ENCODE measurements at places on chromosomes 4 and X.
A peak's percentile ranks its signal among the peaks of the same experiment; 100 is the strongest.

DNA sequence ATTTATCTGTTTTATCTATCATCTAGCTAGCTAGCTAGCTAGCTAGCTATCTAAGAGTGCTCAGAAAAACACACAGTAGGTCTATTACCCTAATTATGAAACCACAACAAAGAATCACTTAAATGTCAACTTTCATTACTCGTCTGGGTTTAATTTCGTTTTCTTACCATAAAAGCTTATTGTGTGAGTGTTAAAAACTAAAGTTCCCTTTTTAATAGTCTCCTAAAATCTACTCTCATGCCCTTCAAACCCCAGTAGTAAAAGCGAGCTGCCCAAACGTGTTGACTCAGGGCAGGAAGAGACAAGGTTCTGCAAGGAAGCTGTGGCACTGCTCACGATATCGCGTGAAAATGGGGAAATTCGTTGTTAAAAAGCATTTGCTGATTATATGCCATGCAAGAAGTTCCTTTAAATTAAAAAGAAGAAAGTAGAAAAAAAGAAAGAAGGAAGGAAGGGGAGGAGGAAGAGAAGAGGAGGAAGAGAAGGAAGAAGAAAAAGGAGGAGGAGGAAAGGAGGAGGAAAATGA is 595 bp downstream of the MBNL3 start:
- peaks cover 13% of the 10 kb centered on the region for H3K4me1 ChIP-seq
- peak overlapping the region; percentile 83 for H3K4me3 ChIP-seq
- H3K27me3 ChIP-seq = peaks cover 38% of the 10 kb centered on the region

DNA sequence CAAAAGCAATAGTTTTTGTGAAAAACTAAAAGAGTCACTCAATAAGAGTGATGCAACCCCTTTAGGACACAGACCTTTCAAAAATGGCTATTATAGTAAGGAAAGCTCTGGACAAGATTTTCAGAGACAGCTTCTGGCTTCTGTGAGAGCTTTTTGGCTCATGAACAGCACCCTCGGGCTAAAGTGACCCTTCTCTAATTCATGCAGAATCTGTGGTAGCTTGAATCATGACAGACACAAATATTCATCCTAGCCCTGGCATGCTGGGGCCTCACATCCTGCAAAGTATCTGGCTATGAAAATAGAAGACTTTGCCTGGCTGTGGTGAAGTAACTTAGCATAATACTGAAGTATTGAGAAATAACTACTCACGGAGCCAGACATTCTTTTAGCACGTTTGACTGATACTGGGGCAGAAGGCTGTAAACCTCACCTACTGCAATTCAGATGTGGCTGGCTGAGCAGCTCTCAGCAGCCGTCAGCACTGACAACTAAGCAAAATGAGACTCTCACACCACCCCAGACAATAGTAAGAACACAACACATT is 327.3 kb downstream of the MAPK10 start:
- peak; percentile 96 for DNase-seq
- peak overlapping the region; percentile 81 for H3K27ac ChIP-seq
- H3K36me3 ChIP-seq = no peaks in the 10 kb centered on the region
- H3K27me3 ChIP-seq = no peaks in the 10 kb centered on the region
- H3K4me1 ChIP-seq = peaks cover 43% of the 10 kb centered on the region

GRCh38 chr4:80321776-80322175 is 13.8 kb upstream of the CFAP299 start:
- peaks cover 7% of the 10 kb centered on the region for H3K4me1 ChIP-seq
- H3K27me3 ChIP-seq = no peaks in the 10 kb centered on the region
- H3K27ac ChIP-seq = no peak overlapping the region
- DNase-seq = no peak

DNA sequence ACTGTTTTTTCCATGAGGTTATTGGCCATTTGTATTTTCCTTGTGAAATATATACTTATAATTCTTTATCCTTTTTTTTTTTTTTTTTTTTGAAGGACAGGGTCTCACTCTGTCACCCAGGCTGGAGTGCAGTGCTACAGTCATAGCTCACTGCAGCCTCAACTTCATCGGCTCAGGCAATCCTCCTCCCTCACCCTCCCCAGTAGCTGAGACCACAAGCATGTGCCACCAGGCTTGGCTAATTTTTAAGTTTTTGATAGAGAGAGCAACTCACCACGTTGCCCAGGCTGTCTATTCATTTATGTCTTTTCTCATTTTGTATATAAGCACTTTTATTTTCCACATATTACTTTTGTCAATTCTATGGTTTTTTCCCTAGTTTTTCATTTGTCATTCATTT is 16.8 kb downstream of the RBPJ start:
- H3K27me3 ChIP-seq = no peaks in the 10 kb centered on the region
- peaks cover 34% of the 10 kb centered on the region for H3K4me1 ChIP-seq
- H3K36me3 ChIP-seq = peaks cover 15% of the 10 kb centered on the region
- no peak overlapping the region for H3K4me3 ChIP-seq
- H3K27ac ChIP-seq = no peak overlapping the region
- no peak for DNase-seq

GRCh38 chr4:26826721-26827120 is 33.9 kb upstream of the STIM2 start:
- H3K36me3 ChIP-seq = no peaks in the 10 kb centered on the region
- no peaks in the 10 kb centered on the region for H3K27me3 ChIP-seq
- no peaks in the 10 kb centered on the region for H3K4me1 ChIP-seq
- no peak overlapping the region for H3K27ac ChIP-seq
